ENCODE measurements at places on chromosomes 2 and 18.

DNA sequence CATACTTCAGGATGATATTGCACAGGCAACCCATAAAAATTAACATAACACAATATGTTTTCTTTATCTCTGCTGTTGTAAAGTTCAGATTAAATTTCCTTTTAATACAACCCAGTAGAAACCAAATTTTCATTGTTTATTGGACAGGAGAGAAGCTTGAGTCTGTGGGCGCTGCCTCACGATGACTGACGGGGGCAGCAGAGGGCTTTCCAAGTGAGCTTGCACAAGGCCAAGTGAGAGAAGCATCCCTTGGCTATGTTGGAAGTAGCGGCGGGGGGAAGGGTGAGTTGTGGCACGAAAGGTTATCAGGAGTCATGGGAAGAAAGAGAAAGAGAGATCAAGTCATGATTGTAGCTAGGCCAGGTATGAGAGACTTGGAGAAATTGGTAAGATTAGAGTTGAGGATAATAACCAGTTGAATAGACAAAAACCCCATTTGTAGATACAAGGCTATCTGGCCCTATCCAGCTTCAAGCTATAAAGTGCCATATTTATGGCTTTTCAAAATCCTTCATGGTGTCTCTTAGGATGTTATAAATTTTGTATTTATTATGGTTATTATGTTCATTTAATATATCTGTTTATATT, 413.7 kb upstream of the FAM98A start:
- no peak for DNase-seq

DNA sequence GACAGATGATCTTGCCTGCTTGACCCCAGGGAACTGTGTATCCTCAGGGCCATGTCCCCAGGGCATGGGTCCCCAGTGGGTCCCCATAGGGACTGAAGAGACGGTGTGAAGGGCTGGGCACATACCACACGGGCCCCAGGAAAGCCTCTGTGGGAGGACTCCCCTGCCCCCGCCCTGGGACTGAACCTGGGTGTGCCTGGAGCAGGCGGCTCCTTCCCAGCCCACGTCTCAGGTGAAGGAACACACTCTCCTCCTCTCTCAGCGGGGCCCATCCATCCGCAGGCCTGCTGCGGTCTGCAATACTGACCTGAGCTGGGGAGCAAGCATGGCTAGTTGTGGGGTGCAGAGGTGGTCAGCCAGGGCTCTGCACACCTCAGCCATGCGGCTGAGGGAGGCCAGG, 45.2 kb downstream of the KIF1A start:
- no peak for DNase-seq

- DNase-seq: no peak
Measured at GRCh38 chr18:42113529-42114191, 158.6 kb downstream of the PIK3C3 start.

DNA sequence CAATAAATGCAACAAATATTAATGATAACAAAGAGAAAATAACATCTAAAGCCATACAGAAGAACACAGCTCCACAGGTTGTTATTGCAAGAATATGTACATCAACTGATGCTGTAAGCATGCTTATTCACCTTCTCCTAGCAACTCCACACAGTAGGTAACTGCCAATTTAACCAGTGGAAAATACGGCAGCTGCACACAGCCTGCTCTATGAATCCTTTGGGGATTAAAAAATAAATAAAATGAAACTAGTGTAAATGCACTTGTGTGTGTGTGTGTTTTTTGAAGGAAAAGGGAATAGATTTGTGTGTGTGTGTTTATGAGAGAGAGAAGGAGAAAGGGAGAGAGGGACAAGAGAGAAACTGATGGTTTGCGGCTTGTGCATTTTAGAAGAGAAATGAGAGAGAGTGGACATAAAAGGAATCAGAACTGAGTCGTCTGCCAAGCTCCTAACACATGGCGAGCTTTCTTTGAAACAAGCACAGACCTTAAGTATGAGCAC, 96.2 kb upstream of the PDE1A start:
- DNase-seq: no peak

DNA sequence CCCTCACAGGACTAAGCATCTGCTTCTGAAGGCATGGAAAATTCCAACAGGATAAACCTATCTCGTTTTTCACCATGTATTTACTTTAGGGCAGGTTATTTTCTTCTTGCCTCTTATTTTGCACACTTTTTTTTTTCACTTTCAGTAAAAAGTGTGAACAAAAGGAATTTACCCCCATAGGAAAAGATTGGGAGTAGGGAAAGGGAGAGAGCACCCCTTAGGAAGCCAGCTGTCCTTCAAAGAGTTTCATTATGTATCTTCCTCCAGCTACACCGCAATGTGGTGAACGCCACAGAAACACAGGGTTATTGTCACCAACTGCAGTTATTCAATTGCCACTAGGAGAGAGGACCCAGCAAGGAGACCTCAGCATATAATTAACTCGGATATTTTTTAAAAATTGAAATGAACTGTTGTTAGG, 286.2 kb upstream of the VRK2 start:
- no peak for DNase-seq

DNA sequence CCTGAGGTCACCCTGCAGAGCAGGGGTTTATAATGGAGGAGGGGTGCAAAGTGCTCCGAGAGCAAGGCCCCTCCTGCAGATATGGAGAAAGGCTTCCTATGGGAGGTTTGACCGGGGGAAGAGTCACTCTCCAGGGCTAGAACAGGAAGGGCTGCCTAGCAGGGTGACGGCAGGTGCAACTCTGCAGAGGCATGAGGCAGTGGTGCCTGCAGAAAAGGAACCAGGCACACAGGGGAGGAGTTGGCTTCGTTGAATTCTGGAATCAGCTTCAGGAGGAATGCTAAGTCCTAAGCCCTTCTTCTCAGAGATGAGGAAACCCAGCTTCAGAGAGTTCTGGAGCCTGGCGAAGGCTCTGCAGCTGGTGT, 17.5 kb upstream of the HPCAL1 start:
- no peak for DNase-seq

GRCh38 chr2:10990561-10991111, 78.9 kb downstream of the KCNF1 start:
- no peak for DNase-seq

GRCh38 chr2:196088203-196088602, 19.6 kb upstream of the DNAH7 start:
- DNase-seq: no peak

GRCh38 chr2:57850415-57851130, 196.0 kb upstream of the VRK2 start:
- DNase-seq: no peak

DNA sequence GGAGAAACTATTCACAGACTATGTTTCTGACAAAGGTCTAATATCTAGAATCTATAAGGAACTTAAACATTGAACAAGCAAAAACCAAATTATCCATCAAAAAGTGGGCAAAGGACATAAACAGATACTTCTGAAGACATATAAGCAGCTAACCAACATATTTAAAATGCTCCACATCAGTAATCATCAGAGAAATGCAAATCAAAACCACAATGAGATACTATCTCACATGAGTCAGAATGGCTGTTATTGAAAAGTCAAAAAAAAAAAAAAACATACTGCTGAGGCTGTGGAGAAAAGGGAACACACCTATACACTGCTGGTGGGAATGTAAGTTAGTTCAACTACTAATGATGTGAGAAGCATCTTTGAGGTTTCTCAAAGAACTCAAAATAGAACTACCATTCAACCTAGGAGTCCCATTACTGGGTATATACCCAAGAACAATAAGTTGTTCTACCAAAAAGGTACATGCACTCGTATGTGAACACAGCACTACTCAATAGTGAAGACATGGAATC, 220.4 kb upstream of the TFPI start:
- no peak for DNase-seq

DNA sequence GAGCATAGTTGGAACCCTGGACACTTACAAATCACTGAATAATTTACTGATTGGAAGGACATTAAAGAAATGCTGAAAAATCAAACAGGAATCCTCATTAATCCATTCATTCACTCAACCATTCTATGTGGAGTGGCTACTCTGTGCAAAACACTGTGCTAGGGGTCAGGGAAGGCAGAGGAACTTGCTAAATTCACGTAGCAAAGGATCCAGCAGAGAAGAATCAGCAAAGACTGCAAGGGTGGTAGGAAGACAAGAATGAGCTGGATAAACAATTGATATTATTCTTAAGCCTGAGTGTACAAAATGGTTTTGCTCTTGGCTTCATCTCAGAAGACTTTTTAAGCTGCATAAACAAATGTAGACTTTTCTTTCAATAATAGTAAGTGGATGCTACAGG, 164.3 kb upstream of the CAVIN2 start:
- no peak for DNase-seq

GRCh38 chr2:217912098-217913024, 90.4 kb downstream of the TNS1 start:
- no peak for DNase-seq

- DNase-seq: no peak
Measured at GRCh38 chr2:147538088-147538487, 306.7 kb upstream of the ACVR2A start.

GRCh38 chr2:120437604-120438000, 91.7 kb downstream of the INHBB start:
- no peak for DNase-seq

DNA sequence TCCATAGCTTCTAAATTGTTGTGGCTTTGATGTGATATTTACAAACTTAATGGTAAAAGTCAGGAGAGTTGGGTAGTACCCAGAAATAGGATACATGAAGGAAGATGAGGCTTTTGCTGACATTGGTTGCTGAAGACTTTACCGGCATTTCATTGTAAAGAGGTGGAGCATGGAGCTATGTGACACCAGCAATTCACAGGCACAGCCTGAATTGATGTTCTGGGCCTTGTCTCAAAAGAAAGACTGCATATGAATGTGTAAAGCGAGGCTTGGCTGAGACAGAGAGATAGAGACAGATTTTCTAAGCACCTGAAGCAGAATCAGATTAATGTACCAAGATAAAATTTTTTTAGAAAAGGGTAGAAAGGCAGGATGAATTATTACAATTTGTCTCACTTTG, 864.9 kb upstream of the ID2 start:
- DNase-seq: no peak

- DNase-seq: no peak
Measured at GRCh38 chr2:154489266-154489858, 209.1 kb upstream of the KCNJ3 start.

DNA sequence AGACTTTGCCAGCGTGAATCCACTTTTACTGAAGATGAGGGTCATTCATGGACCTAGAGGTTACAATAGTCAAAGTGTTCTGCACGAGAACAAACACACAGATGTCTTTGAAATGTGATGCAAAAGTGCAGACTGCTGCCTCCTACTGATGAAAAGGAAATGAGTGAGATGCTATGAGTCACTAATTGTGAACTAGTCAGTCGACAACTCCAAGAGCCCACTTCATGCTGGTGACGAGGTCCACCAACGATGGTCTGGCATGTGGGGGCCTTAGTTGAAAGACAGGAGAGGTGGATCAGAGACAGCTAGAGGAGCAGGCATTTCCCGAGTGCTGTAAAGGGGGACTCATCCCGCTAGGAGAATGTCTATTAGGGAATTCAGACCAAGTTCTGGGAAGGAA, 17.1 kb upstream of the ZNF236 start:
- no peak for DNase-seq

GRCh38 chr18:2939317-2939716, 73.6 kb downstream of the LPIN2 start:
- DNase-seq: no peak

GRCh38 chr2:208320686-208321085, 54.6 kb downstream of the PIKFYVE start:
- DNase-seq: no peak

DNA sequence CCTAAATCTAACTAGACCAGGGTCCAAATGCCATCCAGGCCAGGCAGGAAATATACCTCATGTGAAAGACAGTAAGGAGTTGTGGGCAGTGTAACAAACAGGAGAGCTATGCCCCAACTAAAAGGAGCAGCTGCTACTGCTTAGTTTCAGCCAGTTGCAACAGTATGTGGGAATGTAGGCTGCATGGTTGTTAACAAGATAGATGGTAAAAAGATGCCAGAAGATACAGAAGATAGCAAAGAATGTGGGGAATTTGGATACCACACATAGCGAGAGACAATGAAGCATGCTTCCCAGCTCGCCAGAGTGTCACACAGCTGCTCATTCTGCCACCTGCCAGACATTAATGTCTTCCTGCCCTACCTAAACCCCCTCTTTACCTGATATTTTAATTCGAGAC, 39.4 kb upstream of the CYBRD1 start:
- DNase-seq: no peak

- no peak for DNase-seq
Measured at GRCh38 chr2:3129867-3130266, 247.8 kb downstream of the EIPR1 start.

DNA sequence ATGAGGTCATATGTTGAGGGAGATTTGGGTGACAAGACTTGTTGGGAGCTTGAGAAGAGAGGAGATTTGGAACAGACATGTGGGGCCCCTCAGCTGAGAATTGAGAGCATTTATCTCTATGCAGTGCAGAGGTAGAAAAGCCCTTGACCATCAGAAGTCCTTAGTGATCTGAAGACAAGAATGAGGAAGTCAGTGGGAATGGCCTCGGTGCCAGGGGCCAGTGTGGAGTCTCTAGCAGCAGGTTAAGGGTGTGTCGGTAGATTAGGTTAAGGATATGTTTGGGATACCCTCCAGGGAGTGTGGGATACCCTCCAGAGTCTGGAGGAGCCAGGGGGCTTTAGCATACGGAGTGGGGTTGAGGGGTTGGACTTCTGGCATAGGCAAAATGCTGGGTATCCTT, 41.6 kb downstream of the FBXO48 start:
- no peak for DNase-seq

DNA sequence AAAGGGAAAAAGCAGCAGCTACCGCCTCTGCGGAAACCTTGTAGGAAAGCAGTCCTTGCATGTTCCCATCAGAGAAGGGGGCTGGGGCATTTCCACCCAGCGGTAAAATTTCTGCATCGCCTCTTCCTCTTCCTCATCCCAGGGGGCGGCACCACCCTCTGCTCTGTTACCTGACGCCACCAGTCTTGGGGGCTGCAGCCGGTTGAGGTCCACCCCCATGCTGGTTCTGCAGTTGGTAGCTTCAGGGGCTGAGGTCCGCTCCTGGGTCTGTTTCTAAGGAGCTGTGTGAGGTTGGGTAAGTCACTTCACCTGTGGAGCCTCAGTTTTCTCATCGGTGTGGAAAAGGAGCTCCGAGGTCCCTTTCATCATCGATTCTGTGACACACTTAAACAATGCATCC, 14.2 kb upstream of the AGAP1 start:
- DNase-seq: no peak

DNA sequence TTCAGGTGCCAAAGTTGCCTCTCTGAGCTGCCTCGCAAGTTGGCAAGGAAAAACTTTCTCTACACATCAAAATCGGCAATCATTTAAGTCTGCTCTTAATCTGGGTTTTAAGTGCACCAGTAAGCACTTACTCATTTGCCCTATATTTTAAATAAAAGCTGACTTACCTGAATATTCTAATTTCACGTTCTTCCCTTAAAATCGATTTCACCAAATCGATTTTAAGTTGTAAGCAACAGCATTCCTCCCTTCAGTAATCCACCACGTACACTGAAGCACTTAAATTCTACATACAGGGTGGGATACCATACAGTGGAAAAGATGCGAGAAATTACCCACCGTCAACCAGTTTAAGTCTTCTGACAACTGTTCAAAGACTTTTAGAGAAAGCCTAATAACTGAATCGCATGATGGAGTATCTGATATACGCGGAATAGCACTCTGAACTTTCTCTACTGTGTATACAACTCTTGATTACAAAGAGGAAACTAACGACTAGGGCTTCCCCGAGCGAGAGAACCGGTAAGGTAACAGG, 1.6 kb downstream of the PPP3R1 start:
- no peak for DNase-seq

Measured in stimulated activated CD8-positive, alpha-beta memory T cell treated with anti-CD3 and anti-CD28 coated beads, Interleukin-2, amount 100 ng/mL, for 48 hours (primary cell).